Stimulated activated CD4-positive, alpha-beta T cell treated with anti-CD3 and anti-CD28 coated beads, Interleukin-4, amount 100 ng/mL, for 24 hours (primary cell): ENCODE measurements at places on chromosomes 1 and 21.
A peak's percentile ranks its signal among the peaks of the same experiment; 100 is the strongest.

DNA sequence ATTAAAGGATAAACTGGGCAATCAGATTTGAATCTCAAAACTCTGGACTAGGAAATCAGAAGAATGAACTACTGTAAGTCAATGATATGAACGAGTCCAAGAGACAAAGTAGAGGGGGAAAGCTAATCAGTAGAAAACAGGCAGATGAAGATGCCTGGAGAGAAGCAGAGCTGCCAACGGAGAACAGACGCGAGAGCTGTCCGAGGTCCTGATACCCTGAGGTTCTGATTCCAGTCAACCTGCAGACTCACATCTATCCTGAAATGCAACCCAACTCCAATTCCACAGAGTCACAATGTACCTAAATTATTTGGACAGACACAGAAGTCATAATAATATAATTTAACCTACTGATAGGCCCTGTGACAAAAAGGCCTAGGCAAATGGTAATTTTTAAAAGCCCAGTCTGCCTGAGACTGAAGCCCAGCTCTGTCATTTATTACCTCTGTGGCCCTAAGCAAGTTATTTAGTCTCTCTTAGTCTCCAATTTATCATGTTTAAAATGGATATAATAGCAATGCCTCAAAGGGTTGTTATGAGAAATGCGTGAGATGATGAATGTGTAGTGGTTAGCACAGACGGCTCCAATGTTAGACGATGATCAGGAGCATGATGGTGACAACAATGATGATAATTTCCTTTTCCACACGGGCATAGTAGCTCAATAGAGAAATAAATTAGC lies 33.4 kb downstream of the RGS7 start:
- DNase-seq = no peak

DNA sequence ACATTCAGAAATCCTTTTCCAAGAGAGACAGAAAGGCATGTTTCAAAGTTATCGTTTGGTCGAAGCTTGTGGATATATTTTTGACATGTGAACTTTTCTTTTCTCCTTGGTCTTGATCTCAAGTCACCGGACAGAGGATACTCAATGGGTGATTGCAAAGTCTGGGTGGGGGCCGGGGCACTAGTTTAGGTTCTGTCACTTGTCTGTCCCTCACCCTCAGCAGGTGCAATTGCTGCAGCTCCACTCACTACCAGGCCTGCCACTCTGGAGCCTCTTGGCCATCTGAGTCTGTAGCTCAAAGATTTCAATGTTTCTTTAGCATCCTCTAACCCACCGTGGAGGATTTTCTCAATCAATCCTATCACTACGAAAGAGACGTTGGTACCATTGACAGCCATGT lies 246.0 kb upstream of the C1orf174 start:
- DNase-seq = no peak

DNA sequence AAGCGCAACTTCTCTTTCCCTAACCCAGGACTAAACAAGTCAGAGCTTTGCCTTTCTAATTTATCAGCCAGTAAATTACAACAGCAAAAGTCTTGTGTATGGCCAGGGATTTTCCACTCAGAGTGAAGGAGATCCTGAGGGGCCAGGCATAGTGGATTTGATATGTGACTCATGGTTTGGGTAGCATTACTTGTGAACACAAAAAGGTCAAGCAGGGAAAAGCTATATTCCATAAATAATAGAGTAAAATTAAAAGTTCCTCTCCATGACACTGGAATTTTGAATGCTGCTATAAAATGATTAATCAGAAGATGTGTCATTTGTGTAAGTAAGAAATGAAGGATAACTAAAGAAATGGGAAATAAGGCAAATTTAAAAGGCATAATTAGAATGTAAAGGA lies 284.8 kb downstream of the HLX start:
- no peak for DNase-seq

GRCh38 chr1:23777979-23778814 lies at the start of gene PITHD1:
PITHD1 (plus strand) TSS chr1:23778418; CDS start chr1:23778516, 98 bp downstream.
- peak; percentile 79 for DNase-seq

GRCh38 chr1:14739082-14739832 lies 140.8 kb downstream of the KAZN start:
- no peak for DNase-seq

GRCh38 chr1:158978730-158979129 lies 31.0 kb upstream of the IFI16 start:
- no peak for DNase-seq

DNA sequence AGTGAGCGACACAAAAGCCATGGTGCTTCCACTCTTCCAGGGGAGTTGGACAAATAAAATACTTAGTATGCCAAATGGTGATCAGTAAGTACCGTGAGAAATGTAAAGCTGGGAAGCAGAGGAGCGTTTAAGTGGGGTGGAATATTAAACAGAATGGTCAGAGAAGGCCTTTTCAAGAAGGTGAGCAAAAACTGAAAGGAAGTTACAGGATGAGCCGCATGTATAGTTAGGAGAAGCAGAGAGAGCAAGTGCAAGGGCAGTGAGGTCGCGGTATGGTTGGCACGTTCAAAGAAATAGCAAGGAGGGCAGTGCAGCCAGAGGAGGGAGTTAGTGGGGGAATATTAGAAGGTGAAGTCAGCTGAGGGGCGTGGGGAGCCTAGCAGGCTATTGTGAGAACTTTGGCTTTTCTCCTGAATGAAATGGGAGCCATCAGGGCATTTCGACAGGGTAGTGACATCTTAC lies 748 bp upstream of the ATP6V0B start:
- no peak for DNase-seq

DNA sequence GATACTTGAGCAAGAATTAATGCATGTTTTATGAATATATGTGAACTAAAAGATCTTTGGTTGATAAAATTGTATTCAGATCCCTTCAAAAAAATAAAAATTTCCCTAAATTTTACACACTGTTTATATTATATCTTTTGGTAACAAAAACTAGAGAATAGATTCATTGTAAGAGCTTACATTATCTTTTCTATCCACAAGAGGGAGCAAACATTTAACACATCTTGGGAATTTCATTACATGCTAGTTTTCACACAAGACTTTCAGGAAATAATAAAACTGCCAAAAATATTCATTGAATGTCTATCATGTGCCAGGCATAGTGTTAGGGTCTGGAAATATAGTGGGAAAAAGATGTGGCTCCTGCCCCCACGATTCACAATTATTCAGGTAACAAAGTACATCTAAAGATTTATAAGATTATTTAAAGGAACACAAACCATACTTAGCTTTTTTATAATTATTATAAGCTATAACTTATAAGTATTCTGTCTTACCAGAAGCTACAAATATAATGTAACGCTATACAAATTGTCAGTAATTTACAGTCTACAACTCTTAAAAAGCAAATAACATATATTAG lies 30.6 kb downstream of the FAF1 start:
- DNase-seq = no peak

GRCh38 chr1:2103901-2104590 lies 53.8 kb downstream of the PRKCZ start:
- no peak for DNase-seq
